ENCODE measurements at places on chromosomes 12 and 14.

DNA sequence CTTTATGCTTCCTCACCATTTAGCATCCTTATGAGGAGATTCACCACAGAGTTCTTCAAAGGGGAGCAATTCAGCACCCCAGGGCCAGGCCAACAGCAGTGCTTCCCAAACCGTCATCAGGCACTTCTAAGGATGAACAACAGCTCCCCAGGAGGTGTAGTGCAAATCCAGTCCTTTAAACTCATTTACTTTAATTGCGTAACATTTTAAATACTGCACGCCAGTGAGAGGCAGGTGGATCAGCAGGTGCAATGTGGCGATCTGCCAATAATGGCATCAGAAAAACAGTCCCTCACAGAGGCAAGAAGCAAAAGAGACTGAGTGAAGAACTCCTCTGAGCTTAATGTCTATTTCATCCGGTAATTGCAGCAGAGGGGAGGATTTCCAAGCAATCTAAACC lies 770.9 kb upstream of the FOXG1 start:
- no peak for DNase-seq

GRCh38 chr14:104559028-104559803 lies 20.3 kb upstream of the C14orf180 start:
- no peak for DNase-seq

DNA sequence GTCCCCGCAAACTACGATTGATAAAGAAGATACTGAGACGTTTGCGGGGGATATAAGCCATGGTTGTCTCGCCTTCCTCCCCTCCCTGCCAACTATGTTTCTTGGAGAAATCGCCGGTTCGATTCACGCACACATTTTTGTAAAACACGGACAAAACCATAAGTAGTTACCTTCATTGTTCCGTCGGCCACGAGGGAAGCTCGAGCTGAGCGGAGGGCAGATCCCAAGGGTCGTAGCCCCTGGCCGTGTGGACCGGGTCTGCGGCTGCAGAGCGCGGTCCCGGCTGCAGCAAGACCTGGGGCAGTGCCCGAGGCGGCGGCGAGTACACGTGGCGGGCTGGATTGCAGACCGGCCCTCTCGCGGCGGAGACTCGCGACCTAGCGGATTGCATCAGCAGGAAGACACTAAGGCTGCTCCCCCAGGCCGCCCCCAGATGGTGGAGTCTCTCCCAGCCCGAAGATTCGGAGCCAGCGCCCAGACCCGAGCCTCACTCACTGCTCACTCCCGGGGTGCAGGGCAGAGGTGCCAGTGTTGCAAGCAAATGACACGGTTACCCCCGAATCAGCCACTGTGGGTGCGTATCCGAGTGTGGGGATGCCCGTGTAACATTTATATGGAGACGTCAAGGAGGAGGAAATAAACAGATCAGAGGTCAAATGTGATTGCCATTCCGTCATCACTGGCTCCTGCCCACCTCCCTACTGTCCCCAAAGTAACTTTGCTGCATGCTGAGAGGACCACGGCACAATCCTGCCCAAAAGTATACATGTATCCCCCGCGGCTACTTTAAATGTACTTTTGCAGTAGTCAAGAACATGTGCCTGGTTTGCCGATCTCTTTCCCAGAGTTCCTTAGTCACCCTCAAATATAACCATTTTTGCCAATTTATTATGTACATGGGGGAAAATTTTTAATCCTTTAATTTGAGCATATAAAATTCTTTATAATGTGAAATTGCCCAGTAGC lies at the start of gene BCAT1:
TSS of gene BCAT1 (minus strand) at position 345 of the 966 bp plus-strand sequence. CDS start at position 176, 169 bp downstream.
- peak; percentile 12 for DNase-seq

DNA sequence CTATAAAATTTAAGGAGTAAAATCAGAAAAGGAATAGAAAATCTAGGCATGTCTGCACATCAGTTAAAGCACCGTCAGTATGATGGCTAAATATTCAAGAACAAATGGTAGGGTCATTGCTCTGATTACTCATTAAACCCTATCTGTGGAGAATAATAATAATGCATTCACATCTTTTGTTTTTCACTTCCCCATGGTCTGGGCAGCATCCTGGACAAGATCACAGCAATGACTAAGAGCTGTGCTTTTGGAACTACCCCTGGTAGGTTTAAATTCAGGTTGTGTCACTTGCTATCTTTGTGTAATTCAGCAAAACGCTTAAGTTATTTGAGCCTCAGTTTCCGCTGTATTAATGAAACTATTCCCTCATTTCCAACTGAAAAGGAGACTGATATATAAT lies 33.1 kb downstream of the C12orf42 start:
- no peak for DNase-seq

- no peak for DNase-seq
Measured at GRCh38 chr14:68124979-68125731, 305.6 kb downstream of the RAD51B start.

DNA sequence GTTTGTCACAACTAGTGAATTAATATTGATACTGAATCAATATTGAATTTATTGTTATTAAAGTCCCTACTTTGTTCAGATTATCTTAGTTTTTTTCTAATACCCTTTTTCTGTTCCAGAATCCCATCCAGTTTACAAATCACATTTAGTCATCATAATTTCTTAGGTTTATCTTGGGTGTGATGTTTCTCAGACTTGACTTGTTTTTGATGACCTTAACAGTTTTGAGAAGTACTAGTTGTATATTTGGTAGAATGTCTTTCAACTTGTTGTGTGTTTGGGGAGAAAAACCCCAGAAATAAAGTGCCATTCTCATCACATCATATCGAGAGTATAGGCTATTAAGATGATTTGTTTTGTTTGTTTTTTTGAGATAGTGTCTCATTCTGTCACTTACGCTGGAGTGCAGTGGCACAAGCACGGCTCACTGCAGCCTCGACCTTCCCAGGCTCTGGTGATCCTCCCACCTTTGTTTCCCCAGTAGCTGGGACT lies 19.5 kb downstream of the MRPS35 start:
- no peak for DNase-seq

DNA sequence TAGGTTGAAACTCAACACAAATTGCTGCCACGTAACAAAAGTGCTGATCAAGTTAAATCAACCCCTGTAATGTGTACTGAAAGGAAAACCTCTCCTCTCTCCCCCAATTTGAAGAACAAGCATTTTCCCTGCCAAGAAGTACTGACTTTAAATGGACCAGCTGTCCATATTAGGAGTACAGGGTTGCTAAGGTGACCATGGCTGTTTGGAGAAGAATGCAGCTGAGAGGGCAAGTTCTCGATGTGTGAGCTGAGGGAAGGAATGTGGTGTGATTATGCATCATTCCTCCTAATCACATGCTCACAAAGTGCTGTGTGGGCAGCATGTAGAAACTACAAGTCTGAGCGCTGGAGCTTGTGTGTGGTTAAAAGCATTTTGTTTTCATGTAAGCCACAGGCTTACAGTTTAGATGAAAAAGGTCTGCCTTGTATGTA lies 50.9 kb upstream of the CCT2 start:
- DNase-seq, result no peak

DNA sequence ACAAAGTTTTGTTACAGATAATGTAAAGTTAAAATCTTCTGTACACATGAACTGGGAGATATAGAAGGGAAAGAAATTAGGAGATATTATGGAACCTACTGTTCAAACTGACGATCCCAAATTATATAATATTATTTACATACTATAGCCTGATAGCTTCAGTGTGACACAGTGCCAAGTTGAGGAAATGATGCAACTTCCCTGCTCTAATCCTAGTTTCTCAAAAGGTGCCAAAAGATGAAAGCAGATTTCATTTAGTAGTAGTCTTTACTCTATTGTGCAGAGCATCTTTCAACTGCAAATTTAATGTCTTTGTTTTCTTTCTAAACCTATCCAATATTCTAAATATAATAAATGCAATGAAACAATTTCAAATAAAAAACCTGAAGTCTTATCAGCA lies 46.9 kb downstream of the COCH start:
- DNase-seq, result no peak

DNA sequence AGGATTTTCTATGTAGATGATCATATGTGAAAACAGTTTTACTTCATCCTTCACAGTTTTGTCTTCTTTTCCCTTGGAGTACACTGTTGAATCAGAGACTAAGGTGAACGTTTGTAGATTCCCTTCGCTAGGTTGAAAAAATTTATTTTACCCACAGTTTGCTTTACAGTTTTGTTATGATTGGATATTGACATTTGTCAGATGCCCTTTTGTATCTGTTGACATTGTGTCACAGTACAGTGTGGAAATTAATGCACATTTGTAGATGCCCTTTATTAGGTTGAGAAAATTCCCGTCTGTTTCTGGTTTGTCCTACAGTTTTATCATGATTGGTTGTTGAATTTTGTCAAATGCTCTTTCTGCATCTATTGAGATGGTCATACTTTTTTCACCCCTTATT lies 13.3 kb downstream of the G2E3 start:
- no peak for DNase-seq

DNA sequence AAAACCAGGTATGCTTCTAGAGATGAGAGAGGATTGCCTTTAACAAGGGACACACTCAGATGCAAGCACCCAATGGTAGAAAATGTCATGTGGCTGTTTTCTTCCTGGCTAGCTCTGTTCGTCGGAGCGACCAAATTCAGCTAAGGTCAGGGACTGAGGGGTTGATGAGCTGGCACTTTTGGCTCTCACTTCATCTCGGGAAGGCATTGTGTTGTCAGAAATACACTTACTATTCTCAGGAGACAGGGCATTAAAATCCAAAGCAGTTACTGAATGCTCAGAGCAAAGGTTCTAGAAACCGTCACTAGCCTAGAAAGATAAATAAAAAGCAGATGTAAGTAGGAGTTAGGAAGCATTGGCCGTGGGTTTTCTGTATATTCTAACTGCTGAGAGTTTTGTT lies 275.7 kb upstream of the SSTR1 start:
- no peak for DNase-seq

DNA sequence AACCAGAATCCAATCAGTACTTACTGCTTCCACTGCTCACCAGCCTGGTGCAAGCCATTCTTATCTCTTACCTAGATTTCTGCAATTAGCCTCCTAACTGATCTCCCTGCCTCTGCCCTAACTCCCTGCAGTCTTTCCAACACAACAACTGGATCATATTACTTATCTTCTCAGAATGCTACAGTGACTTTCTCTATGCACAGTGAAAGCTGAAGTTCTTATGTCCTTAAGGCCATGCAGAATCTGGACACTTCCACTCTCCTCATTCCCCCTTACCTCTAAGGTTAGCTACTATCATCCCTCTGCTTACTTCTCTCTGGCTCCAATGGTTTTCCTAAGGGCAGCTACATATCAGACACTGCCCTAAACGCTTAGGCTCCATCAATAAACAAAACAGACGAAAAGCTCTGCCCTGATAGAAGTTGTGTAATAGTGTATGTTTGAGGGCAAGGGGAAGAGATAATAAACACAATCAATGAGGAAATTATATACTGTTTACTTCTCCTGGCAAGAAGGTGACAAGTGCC lies 4.0 kb downstream of the KTN1 start:
- no peak for DNase-seq

DNA sequence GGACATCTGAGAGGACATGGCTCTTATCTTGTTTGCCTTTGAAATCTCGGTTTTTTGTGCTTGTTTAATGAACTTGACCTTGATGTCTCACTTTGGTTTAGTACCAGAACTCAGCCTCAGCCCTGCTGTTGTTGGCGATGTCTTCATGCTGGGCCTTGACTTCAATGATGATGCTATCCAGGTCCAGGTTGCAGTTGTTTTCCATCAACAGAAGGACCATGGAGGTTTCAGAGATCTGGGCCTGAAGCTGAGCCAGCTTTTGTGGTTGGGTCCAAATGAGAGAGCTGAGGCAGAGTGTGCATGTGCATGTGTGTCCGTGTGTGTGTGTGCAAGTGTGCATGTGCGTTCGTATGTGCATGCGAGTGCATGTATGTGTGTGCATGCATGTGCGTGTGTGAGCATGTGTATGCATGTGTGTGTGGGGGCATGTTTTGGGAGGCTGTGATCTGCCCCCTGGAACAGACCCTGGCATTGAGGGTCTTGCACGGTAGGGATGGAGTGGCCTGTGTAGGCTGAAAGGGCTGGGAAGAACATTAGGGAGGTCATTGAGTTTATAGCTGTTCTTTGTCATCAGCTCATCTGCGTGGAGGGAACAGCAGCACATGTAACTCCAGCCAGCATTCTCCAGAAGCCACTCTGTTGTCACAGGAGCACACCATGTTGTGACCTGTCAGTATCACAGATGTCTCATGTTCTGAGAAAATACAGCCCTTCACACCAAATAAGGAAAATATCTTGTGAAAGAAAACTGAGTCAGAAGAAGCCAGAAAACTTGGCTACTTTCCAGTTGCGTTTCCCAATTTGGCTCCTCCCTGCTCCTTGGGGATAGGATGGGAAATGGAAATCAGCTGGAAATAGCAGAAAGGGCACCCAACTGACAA lies 10.0 kb upstream of the KRT82 start:
- DNase-seq, result no peak

GRCh38 chr14:75720116-75720515 lies 59.1 kb downstream of the TTLL5 start:
- no peak for DNase-seq

GRCh38 chr12:24398605-24399004 lies 449.1 kb upstream of the SOX5 start:
- no peak for DNase-seq

DNA sequence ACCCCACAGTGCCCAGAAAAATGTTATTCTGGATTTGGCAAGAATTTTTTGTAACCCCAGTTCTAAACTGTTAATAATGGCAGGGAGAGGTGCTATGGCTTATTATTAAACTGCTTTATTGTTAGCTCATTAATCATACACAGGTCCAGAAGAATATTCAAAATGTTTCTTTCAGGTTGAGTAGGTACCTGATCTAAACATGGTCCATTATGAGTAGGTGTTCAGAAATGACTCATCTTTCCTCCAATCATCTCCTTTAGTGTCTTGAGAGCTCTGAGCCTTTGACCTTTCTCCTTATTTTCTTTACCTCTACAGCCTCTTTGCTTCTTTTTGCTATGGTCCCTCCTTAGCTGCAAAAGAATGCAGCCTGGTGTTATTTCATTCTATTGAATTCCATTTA lies 211.0 kb upstream of the GARIN6 start:
- no peak for DNase-seq

- DNase-seq, result no peak
Measured at GRCh38 chr12:99977550-99977949, 7.2 kb downstream of the ANKS1B start.

DNA sequence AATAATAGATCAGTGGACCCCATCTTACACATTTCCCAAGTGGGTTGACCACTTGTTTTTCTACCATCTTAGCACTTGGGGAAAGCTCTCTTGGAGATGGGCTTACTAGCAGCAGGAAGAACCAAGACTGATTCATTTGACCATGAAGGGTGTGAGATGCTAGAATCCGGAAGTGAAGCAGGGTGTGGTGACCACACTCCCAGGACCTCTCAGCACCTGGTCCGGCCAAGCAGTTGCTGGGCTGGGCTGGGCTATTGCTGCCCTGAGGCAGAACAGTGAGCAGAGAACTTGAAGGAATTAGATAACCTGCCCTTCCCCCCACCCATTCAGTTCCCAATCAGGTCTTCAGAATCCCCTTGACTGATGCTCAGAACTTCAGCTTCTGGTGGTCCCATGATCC lies 24.4 kb downstream of the ADCY6 start:
- DNase-seq, result no peak

- no peak for DNase-seq
Measured at GRCh38 chr12:7155471-7156034, 25.4 kb downstream of the CLSTN3 start.
